ENCODE measurements at places on chromosomes 12 and 14. TPM values are rescaled to one million over a fixed set of nuclear protein-coding genes. Genes with fewer than 3 reads are reported as not detected.

The TMX1 gene
- total RNA-seq, result 14.1 TPM

The EXOC3L4 gene
- total RNA-seq, result not detected

The RD3L gene
- total RNA-seq, result not detected

The IL25 gene
- total RNA-seq, result not detected

The ANO4 gene
- total RNA-seq, result 36.8 TPM

The SLC35F4 gene
- total RNA-seq, result 0.76 TPM

The FAM181A gene
- 4.1 TPM for total RNA-seq

The SOCS2 gene
- 14.2 TPM for total RNA-seq

The RGS6 gene
- total RNA-seq, result 32.0 TPM

The ZBTB42 gene
- total RNA-seq, result 0.90 TPM

The SMCO2 gene
- 2.7 TPM for total RNA-seq

The KLRB1 gene
- not detected for total RNA-seq

The KLHL33 gene
- total RNA-seq, result 0.30 TPM

The TCL1A gene
- total RNA-seq, result not detected

The SLC16A7 gene
- 34.3 TPM for total RNA-seq

The TBX3 gene
- total RNA-seq, result 2.3 TPM
